ENCODE measurements at places on chromosomes 6 and 20.

DNA sequence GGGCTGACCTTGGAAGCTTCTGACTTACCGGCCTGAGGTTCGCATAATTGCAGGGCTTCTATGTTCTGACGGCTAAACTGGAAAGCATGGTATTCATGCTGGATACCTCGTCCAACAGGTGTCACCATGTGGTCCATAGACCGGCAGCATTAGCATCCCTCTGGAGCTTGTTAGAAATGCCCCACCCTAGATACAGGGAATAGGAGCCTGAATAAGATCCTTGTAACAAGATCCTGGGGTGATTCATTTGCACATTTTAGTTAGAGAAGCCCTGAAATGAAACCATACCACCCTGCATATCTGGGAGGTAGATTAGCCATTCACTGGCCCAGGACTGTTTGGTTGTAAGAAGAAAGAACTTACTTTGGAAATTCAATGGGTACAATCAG, 77.7 kb downstream of the TMEM170B start:
- H3K27ac ChIP-seq: peak overlapping the region; percentile 91
- H3K4me1 ChIP-seq: peaks cover 26% of the 10 kb centered on the region
- H3K4me3 ChIP-seq: no peak overlapping the region
- peak; percentile 86 for DNase-seq
- H3K36me3 ChIP-seq: no peaks in the 10 kb centered on the region

DNA sequence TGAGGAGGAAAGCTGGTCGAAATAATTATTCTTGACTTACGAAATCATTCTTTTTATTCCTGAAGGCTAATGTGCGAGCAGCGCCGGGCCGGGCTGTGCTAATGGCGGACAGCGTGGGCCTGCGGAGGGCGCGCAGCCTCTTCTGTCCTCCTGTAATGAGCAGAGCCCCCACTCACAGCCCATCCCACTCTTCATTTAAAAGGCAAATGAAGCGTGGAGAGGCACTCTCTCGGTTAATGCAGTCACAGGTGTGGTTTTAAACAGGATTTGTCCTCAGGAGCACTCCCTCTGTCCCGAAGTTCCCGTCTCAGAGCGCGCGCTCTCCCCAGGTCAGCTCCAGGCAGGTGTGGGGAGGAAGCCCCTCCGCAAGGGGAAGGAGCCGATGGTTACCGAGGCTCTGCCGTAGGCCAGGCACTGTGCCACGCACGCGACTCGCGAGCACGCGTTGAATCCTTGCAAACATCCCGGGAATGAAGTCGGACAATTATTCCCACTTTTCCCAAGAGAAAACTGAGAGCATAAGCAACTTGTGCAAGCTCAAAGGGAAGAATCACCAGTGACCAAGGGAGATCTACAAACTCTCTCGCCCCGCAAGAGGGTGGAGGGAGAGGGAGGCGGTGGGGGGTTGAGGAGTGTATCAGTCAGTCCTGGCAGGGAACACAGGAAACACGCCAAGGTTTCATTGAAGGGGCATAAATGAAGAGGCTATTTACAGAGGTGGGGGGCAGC, 35.5 kb upstream of the ZFAND3 start:
- peak; percentile 29 for DNase-seq
- peak overlapping the region; percentile 31 for H3K4me3 ChIP-seq
- no peaks in the 10 kb centered on the region for H3K27me3 ChIP-seq
- peaks cover 18% of the 10 kb centered on the region for H3K4me1 ChIP-seq
- peak overlapping the region; percentile 65 for H3K27ac ChIP-seq

DNA sequence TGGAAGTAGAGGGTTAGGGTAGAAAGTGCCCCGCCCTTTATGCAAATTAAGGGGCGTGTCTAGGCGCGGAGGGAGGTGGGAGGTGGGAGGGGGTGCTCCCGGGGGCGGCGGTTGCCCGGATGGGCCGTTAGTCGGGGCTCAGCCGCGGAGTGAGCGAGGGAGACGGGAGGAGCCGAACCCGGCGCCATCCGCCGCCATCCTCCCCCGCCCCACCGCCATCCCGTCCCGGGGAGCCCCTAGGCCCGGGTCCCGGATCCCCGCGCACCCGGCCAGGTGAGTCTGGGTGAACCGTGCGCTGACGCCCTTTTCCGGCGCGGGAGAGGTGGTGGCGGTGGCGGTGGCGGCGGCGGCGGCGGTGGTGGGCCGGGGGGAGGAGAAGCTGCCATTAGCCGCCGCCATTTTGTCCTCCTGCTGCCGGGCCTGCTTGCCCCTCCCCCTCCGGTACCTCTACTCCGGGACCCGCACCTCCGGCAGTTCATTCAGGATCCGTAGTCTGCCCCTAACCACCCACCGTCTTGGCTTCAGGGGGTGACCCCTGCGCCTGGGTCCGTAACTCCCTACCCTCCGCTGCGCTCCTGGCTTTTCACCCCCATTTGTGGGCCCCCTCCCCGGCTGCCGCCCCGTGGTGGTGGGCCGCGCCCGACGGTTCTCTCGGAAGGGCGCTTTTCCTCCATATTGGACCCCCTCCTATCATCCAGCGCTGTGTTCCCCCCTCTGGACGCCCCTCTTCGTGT, at the start of gene PRRC2A:
Gene PRRC2A, plus strand, starts transcription at position 130 of the 734 bp plus-strand sequence. CDS start 2,075 bp downstream, outside the sequence.
- H3K4me3 ChIP-seq: peak within 1 kb of the TSS; percentile 89
- H3K36me3 ChIP-seq: peaks cover 16% of the 10 kb centered on the region
- peaks cover 2% of the 10 kb centered on the region for H3K4me1 ChIP-seq
- peak within 1 kb of the TSS; percentile 100 for H3K27ac ChIP-seq

DNA sequence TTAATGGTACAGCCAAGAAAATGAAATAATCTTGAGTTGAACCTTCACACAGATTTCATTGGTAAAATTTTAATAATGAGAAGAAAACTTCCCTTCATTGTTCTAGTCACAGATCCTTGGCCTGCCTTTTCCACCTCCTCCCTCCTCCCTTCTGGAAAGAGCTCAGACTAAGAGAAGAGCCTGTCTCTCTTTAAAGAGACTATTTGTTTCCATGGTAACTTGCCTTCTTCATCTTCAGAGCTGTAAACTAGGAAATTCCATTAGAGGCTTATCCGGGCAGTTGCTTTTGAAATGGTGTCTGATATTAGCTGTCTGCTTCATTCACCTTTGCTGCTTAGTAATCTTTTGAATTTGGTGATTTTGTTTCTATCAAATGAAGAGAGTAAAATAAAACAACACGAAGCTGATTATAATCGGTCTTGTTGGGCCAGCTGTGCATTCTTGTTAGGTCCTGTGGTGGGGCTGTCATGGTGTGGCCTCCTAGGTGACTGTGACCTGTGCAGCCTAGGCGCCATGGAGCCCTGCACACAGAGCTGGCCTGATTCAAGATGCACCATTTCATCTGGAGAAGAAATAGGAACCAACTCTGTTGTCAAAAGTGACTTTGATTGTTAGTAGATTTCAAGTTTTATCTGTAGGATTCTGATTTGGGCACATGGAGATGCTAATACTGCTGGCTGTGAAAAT, 96.7 kb downstream of the MAP3K7 start:
- H3K27me3 ChIP-seq: no peaks in the 10 kb centered on the region
- no peak overlapping the region for H3K4me3 ChIP-seq
- H3K27ac ChIP-seq: no peak overlapping the region
- H3K4me1 ChIP-seq: no peaks in the 10 kb centered on the region

DNA sequence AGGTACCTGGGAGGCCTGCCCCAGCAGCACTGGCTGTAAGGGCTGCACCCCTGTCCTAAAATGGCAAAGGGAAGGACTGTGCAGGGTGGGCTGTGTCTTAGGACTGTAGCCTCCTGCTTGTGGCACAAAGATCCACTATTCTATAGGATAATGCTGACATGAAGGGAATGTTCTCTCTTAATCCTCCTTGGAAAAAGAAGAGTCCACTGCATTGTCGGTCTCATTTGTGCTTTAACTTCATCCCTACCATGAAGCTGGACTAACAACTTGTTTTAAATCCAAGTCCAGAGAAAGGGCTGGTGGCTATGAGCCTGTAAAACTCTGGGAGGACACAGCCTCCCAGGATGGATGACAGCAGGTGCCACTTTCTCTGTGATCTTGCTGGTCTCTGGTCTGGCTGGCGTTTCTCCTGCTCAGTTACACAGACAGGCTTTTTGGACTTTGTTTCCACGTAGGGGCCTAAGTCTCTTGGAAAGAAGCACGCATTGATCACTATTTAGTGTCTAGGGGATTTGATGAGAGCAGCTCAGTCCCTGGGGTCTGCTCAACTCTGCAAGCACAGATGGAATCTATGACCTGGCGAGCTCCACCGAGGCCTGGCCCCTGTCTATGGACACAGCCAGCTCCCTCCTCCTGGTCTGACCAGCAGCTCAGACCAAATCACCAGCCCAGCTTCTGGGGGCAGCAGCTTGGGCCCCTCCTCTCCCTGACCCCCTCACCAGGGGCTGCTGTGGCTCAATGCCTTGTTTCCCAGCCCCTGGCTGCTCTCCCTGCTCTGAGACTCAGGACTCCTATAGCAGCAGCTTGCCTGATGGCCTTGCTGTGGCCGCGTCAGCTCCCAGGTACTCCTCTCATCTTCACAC, 4.8 kb downstream of the CST3 start:
- H3K4me1 ChIP-seq: peaks cover 9% of the 10 kb centered on the region
- H3K27me3 ChIP-seq: no peaks in the 10 kb centered on the region
- peaks cover 5% of the 10 kb centered on the region for H3K36me3 ChIP-seq
- H3K27ac ChIP-seq: no peak overlapping the region
- DNase-seq: no peak
- H3K4me3 ChIP-seq: no peak overlapping the region

GRCh38 chr20:36343641-36344040, 37.5 kb downstream of the DLGAP4 start:
- no peak overlapping the region for H3K27ac ChIP-seq
- H3K4me1 ChIP-seq: no peaks in the 10 kb centered on the region

Data from fibroblast of lung (primary cell).